ENCODE measurements at places on chromosomes 11 and 22.
A peak's percentile ranks its signal among the peaks of the same experiment; 100 is the strongest.

DNA sequence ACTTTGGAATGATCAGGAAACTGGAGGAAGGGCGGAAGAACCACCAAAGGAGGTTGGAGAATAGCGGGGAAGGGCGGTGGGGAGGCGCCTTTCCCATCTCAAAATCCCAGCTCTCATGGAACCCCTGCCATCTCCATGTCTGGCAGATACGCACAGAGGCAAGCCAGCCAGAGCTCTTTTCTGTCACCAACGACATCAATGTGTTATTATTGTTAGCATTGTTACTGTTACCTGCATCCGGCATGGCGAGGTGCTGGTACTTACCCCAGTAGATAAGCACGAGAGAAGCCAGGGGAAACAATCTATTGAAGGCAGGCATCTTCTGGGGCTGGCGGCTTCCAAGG is 969 bp downstream of the SCN3B start:
- DNase-seq, result no peak

DNA sequence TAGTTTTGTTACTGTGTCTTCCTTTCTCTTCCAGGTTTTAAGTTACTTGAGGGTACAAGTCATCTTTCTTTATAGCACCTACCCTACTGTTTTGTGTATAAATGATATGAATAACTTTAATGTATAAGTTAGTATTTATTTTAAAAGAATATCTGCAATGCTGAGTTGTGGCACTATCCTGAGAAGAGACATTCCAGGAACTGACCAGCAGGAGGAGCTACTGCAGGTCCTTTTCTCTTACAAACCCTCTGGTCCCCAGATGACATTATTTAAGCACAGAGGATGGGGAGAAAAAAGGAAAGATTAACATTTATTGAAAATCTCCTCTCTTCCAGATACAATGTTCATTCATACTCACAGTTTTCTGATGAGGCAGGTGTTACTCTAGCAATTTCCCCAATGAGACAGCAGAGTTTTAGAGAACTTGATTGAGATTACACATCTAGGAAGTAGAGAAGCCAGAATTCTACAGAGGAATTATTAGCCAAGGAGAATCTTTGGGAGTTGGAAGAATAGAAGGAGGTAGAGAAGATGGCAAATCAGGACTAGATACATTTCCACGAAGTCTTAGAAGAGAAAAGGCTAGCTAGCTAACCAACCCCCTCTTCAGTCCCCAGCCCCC is 541.2 kb upstream of the API5 start:
- DNase-seq, result no peak

DNA sequence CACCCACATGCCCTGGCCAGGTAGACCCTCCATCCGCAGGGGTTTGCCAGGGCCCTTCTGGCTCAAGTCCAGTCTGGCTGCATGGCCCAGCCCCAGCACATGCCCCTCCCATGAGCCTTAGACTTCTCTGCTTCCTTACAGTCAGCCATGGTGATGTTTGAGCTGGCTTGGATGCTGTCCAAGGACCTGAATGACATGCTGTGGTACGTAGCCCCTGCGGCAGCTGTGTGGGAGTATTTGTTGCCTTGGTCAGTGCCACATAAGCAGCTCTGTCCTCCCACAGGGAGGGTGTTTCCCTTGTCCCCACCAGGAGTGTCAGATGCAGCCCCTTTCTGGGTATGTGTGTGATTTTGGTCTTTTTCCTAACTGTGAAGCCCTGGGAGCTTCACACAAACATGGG is 17.5 kb downstream of the CDC45 start:
- DNase-seq, result no peak

DNA sequence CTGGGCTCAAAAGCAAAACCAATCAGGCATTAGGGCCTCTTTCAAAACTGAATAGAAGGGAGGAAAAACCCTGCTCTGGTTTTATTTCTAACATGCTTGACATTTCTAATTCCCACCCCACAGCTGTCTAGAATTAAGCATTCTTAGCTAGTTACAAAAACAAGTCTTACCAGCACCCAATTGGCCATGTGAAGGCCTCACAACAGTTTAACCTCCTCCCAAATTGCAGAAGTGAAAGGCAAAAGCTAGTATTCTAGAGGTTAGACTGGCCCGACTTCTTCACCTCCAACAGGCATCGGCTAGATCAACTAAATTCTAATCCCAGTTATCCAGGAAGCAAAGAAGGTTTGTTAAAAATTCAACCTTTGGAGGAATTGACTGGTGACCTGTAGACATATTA is 6.5 kb downstream of the SF1 start:
- no peak for DNase-seq

DNA sequence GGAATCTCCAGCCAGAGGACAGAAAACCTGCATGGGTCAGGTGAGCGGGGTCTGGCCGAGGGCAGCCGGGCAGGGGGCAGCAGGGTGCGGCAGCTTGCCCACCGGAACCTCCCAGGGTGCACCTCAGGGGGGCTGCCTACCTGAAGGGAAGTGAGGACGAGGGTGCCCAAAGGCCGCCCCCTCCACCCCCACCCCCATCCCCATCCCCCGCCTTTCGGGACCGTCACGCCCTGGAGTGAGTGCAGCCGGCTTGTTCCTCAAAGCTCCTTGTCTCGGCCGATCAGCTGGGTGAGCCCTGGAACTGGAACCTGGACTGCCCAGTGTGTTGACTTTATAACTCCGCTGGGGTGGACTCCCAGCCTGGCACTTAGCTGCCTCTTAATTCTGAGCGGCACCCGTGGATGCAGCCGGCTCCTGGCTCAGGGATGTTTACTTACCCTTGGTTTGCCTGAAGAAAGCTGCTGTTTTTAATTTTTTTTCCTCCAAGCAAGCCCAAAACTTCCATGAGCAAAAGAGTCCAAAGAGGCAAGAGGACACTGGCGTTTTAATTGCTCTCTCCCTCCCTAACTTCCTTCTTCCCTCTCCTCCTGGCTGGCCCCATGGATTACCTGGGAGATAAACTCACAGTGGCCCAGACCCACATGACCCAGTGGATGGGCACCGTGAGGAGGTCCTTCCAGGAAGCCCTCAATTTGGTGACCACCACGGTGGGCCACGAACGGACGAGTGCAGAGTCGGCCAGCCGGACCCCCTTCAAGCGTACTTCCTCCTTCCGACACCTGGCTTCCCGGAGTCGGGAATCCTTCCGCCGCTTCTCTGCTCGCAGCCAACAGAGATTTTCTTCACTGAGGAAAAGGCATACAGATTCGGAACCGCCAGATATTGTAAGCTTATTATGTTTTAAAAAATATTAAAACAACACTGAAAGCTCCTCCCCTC is 87.8 kb upstream of the CRYBB3 start:
- DNase-seq, result no peak

DNA sequence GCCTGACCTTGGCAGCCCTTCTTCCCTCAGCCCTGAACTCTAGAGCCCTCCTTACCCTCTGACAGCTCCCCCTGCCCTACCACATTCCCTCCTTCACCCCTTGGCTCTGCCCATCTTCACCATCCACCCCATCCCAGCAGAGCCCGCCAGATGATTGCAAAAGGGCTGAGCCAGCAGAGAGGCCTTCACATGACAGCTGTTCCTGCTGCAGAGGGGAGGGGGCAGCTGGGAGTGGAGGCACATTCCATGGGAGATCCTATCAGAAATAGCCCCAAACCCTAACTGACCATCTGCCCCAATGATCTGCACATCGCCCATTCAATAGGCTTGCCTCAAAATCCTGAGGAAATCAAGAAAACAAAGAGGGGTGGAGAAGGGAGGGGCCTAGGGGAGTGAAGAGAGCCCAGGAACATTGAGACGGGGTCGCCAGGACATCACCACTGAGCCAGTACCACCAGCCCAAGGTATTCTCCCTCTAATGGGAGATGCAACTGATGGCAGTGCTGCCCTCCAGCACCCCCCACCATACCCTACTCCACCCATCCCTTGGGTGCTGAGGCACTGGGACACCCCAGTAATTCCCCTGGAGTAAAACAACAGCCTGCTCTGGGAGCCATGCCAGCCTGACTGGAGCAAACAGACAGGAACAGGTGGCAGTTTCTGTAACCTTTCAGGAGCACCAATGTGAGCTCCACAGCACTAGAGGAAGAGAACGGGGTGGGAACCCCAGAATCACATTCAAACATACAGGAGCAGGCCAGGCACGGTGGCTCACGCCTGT is 8.0 kb upstream of the AHNAK start:
- no peak for DNase-seq

DNA sequence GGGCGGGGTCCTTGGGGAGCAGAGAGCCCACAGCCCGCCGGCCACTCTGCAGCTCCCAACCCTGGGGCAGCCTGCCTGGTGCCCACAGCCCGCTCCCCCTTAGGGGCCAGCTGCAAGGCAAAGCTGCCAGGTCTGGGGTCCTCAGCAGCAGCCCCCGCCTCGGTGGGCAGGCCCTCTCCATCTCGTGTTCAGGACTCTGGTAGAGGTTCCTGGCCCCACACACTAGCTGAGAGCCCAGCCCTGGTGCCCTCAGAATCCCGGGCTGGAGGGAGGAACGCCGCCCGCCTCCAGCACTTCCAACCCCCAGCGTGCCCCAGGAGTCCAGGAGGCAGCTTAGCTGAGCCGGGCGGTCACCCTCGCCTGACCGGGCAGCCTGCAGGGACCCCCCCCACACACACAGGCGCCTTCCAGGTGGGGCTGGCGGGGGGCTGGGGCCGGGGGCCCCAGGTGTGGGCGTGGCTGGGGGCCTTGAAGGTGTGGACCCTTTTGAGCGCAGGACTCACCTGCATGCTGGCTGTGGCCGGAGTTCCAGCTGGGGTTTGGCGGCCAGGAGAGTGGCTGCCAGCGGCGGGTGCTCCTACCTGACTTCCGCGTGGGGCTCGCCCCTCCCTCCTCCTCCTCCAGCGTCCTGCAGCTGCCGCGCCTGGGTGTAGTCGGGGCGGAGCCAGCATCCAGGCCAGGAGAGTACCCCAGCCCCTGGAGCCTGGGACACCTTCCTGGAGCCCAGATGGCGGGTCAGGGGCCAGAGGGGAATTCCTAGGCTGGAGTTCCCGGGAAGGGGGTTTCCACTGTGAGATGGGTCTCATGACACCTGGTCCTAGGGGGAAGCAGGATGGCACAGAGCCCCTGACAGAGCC is at the start of gene ANO9:
Gene ANO9, minus strand, starts transcription at position 594 of the 857 bp plus-strand sequence. Its CDS starts 85 bp downstream, at position 509.
- peak; percentile 54 for DNase-seq

DNA sequence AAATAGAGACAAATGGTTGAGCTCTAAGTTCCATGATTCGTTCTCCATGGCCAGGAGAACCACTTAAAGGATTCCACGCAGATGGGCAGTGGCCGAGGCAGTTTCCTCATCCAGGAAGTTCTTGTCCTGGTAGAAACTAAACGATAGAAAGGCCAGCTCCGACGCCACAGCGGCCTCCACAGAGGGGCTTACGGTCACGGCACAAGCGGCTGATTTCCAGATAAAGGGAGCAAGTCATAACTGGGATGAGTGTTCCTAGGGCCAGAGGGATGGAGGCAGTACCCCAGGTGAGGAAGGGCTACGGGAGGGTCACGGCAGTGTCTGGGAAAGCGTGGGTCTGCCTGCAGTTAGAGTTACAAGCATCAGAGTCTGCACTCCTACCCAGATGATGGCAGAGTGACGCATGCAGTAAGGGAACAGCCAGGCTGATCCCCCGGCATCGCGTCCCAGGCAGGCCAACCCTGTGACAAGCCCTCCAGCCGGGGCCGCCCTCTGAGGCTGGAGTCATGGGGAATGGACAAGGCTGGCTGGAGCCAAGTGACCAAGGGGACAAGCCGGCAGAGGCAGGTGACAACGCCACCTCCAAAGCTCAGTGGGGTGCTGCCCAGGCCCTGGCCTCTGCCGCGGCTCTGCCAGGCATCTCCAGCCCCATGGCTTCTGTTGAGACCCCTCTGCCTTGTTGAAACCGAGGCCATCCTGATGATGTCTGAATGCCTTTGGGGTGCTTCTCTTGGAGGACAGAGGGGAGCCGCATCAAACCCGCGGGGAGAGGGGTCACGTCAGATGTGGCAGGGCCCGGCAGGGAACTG is 475.1 kb downstream of the BRD1 start:
- DNase-seq, result no peak

DNA sequence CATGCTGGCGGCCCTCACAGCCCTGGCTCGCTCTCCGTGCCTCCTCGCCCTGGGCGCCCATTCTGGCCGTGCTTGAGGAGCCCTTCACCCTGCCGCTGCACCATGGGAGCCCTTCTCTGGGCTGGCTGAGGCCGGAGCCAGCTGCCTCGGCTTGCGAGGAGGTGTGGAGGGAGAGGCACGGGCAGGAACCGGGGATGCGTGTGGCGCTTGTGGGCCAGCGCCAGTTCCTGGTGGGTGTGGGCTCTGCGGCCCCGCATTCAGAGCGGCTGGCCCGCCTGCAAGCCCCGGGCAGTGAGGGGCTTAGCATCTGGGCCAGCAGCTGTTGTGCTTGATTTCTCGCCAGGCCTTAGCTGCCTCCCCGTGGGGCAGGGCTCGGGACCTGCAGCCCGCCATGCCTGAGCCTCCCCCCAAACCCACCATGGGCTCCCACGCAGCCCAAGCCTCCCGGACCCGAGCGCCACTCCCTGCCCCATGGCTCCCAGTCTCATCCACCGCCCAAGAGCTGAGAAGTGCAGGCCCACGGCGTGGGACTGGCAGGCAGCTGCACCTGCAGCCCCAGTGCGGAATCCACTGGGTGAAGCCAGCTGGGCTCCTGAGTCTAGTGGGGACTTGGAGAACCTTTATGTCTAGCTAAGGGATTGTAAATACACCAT is 163.4 kb upstream of the LRRC4C start:
- DNase-seq, result no peak

DNA sequence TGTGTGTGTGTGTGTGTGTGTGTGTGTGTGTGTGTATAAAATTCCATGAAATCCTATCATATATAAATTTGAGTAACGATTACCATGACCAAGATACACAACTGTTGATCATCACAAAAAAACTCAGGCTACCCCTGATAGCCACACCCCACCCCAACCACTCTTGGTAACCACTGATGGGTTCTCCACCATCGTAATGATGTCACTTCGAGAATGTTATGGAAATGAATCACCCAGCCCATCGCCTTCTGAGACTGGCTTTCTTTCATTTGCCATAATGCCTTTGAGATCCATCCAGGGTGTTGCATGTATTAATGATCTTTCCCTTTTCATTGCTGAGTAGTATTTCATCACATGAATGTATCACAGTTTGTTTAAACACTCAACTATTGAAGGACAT is 496.0 kb downstream of the MIAT start:
- DNase-seq, result no peak

- no peak for DNase-seq
Measured at GRCh38 chr22:46107753-46108563, 42.4 kb upstream of the PPARA start.

- no peak for DNase-seq
Measured at GRCh38 chr11:26974069-26974783, 19.7 kb upstream of the FIBIN start.

DNA sequence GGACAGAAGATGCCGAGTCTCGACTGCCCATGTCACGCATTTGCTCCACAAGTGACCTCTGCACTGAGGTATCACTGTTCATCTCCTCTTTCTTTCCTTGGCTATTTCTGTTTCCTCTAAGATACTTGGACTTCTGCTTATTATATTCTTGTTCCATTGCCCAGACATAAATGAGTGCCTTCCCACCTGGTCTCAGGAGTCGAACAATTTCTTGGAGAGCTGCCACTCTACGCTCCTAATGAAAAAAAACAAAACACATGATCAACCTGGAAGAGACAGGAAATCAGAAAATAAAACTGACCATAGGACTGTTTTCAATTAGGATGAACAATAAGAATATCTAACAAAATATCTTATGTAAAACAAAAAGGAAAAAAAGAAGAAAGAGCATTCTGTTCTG is 47.4 kb upstream of the CWF19L2 start:
- DNase-seq, result no peak

Data from activated T-cell treated with anti-CD3 and anti-CD28 coated beads, Interleukin-2, amount 50 U/mL, for 4 hours (primary cell).